ENCODE measurements at places on chromosomes 6 and 20.

DNA sequence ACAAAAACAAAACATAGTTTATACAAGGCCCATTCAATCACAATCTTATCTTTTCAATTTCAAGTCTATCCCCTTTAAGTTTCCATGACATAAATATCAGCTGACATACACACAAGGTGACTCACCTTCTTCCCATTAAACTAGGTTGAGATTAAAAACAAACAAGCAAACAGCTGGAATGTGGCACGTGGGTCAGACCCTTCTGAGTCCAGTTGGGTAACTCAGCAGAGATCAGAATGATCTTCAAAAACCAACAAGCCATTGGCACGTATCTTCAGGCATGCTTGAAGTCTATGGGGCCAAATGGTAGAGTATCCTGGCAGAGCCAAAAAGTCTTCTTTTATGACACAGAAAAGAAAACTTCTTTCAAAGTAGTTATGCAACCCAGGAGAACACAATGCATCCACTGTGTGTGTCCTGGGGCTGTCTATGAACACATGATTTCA, 603.5 kb upstream of the CITED2 start:
- no peak for DNase-seq

DNA sequence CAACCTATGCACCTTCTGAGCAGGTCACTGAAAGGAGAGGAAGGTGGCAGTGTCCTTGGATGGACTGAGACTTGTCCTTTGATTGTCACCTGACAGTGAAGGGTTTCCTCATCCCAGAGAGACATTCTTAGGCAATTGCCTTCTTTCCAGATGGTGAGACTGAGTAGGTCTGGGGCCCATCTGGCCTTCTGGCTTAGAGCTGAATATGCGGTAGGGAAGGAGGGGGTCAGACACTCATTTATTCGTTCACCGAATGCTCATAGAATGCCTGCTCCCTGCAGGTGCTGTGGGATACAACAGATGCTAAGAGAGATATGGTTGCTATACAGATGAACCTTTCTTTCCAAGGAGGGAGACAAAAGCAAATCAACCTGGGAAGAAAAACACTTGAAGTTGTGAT, 76.8 kb downstream of the BMP6 start:
- peak; percentile 96 for DNase-seq

DNA sequence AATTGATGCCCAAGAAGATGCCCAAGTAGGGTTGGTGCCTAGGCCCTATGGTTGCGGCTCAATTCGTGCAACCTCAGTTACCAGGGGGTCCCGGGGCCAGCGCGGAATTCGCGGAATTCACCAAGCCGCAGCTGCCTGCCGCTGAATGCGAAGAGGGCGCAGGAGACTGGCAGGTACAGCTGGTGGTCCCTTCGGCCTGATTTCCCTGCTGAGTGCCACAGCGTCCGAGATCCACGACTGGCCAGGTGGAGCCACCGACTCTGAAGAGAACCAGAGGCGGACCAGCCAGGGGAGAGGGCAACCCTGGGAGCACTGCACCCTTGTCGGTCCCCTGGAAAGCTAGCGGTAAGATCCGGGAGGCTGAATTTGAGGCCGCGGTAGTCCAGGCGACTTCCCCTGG, 6.8 kb upstream of the TFAP2D start:
- DNase-seq: no peak

DNA sequence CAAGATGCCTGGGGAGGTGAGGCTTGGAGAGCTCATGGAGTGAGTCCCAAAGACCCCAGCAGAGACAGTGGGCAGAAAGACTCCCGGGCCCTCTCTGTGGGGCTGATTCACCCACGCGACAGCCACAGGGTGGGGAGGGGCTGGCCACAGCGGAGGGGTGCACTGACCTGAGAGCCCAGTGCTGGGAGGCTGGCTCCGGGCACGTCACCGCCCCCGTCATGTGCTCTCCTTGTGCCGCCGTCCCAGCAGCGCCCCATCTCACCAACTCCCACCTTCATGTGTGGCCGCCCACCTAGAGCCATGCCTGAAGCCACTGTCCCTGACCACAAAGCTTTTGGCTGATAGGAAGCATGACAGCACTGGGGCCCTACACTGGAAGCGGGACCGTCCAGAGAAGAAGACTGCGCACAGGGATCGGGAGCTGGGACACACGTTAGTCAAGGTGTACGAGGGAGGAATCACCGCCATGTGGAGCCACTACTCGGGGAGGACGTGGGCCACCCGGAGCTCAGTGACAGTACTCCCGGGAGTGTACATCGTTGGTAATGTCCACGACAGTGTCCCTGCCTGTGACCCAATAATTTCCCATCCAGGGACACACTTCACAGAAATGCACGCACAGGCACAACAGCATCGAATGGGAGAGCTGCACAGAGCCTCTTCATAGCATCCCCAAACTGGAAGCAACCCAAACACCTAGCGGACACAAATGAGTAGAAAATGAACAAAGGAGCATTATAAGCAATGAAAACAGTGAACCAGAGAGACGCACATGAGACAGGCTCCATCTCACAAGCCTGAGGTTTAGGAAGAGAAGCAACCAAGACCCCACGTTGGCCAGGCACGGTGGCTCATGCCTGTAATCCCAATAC, 28.4 kb upstream of the FOXC1 start:
- DNase-seq: no peak

GRCh38 chr6:148873868-148874267, 127.0 kb downstream of the UST start:
- DNase-seq: peak; percentile 67

GRCh38 chr6:151012321-151013294, 147.1 kb downstream of the MTHFD1L start:
- DNase-seq: no peak

DNA sequence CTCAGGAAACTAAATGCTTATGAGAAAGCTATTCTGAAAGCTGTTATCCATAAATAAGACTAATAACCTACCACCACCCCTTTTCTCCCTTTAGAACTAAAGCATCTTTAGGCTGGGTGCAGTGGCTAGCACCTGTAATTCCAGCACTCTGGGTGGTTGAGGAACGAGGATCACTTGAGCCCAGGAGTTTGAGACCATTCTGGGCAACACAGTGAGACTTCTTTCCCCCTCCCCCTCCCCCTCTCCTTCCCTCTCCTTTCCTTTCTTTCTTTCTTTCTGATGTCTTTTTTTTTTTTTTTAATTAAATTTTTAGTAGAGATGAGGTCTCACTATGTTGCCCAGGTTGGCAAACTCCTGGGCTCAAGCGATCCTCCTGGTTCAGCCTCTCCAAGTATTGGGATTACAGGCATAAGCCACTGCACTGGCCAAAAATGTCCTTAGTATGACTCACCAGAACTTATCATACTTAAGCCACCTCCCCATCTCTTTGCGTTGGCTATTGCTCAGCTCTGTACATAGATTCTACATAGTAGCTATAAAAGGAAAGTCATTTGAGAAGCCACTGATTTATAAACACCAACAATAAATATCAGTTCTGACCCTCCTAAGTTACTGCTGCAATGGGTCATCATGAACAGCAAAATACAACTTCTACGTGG, 54.8 kb upstream of the SPDEF start:
- DNase-seq: no peak

GRCh38 chr6:32151863-32152768, at the start of gene PRRT1:
PRRT1 (minus strand) TSS chr6:32151939; CDS start chr6:32151827, 112 bp downstream.
- DNase-seq: no peak

DNA sequence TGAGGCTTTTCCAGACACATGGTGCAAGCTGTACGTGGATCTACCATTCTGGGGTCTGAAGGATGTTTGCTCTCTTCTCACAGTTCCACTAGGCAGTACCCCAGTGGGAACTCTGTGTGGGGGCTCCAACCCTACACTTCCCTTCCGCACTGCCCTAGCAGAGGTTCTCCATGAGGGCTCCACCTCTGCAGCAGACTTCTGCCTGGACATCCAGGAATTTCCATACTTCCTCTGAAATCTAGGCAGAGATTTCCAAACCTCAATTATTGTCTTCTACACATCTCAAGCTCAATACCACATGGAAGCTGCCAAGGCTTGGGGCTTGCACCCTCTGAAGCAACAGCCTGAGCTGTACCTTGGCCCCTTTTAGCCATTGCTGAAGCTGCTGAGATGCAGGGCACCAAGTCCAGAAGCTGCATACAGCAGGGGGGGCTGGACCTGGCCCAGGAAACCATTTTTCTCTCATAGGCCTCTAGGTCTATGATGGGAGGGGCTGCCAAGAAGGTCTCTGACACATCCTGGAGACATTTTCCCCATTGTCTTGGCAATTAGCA, 11.6 kb downstream of the PDSS2 start:
- no peak for DNase-seq

GRCh38 chr20:3613821-3614440, 49.3 kb downstream of the GFRA4 start:
- DNase-seq: no peak

DNA sequence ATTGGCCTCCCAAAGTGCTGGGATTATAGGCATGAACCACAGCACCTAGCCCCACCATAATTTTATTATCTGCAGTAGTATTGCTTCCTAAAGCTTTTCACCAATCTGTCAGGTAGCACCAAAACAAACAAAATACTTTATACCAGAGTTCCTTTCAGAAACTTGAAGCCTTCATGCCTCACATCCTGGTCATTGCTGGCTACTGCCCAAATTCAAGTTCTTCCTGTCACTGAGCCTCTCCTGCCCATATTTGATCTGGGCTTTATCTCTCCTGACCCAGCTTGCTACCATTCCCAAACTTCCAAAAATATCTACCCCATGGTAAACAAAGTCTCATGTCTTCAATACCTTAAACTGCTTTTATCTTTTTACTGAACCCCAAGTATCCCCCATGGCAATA, 34.9 kb upstream of the DST start:
- DNase-seq: no peak

DNA sequence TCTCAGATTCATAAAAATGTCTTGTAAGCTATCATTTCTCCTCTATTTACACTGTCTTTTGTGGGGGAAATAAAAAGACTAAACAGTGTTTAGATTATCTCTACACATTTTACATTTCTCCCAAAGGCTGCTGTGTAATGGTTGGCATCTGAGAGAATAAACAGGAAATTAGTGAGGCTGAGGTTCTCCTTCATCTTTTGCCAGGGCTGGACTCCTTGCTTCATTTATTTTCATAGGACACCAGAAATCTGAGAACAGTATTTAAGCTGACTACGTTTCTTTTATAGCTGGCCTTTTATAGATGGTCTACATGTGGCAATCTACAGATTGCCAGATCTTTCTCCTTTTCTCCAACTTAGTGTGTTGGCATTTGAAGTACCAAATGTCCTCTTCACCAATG, 41.5 kb downstream of the PLCB4 start:
- DNase-seq: no peak

DNA sequence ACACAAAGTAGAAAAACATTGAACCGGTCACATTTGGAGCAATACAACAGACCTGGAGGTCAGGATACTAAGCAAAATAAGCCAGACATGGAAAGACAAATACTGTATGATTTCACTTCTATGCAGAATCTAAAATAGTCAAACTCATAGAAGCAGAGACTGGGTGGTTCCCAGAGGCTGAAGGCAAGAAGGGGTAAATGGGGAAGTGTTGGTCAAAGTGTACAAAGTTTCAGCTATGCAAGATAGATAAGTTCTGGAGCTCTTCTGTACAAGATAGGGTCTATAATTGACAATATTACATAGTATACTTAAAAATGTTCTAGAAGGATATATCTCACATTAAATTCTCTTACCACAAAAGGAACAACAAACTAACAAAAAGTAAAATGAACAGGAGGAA, 70.3 kb downstream of the TMEM244 start:
- no peak for DNase-seq

- no peak for DNase-seq
Observed at GRCh38 chr6:164035900-164036485, 621.5 kb downstream of the QKI start.

DNA sequence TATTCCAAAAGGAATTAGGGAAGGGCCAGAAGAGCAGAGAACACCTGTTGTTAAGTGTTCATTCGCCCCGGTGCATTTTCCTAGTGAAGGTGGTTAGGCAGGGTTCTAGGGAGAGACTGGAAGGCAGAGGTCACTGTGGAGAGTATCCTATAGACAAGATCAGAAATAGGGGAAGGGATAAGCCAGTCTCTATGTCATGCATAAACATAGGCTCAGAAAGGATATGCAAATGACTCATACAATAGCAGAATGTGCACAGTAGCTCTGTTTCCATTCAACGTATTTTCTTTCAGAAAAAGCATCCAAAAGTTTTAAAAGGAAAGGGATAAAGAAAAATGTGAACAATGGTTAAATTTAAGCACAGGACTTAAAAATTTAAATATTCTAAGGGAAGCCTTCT, 47.4 kb downstream of the BMP6 start:
- peak; percentile 25 for DNase-seq

DNA sequence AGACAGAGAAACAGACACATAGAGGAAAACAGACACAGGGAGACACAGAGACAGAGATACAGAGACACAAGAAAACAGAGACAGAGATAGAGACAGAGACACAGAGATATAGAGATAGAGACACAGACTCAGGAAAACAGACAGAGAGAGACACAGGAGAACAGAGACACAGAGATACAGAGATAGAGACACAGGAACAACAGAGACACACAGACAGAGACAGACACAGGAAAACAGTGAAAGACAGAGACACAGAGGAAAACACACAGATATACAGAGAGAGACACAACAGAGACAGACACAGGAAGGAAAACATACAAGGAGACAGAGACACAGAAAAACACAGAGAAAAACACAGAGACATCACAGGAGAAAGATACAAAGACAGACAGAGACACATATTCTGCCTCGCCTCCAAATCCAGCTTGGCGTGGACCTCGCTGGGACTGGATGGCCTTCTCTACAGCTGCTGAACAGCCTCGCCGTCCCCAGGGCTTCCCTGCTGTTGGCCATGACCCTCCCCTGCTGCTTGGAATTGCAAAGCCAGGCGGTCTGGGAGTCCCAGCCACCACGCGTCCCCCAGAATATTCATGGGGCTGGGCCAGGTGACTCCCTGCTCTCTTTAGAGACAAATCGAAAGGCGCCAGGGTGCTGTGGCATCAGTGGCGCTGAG, 36.8 kb downstream of the NTSR1 start:
- no peak for DNase-seq

GRCh38 chr6:48733581-48733980, 622.6 kb upstream of the PTCHD4 start:
- DNase-seq: no peak

- no peak for DNase-seq
Observed at GRCh38 chr6:71486461-71486860, 197.8 kb downstream of the OGFRL1 start.

DNA sequence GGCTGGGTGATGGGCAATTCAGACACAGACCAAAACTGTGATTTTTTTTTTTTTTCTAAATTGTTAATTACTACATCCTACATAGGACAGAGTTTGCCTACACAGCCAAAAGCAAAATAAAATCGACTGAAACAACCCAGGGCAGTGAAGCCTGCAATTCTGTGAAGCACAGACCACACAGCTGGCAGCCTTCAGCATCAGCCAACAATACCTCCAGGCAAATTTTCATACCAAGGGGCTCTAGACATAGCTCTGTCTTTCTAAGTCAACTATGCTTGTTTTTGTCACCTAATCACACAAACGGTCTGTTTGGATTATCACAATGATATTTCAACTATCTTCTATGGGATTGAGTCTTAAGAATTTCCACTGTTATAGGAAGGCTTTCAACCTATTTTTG, 17.6 kb downstream of the RMND1 start:
- no peak for DNase-seq

GRCh38 chr20:17959257-17959627, 9.4 kb downstream of the SNX5 start:
- no peak for DNase-seq

GRCh38 chr20:54084727-54085388, 14.5 kb upstream of the BCAS1 start:
- DNase-seq: no peak

All from NCI-H2171 treated with DMSO at 0.1 percent for 48 hours (cell line).